ENCODE measurements at places on chromosomes 6 and 20. TPM values are rescaled to one million over a fixed set of nuclear protein-coding genes. Genes with fewer than 3 reads are reported as not detected.

Gene PDYN
- total RNA-seq: not detected

Gene COL19A1
- not detected for total RNA-seq

Gene CCR6
- 0.98 TPM for total RNA-seq

Gene C6orf132
- 117 TPM for total RNA-seq

Gene CENPW
- total RNA-seq: not detected

Gene RNF144B
- 38.5 TPM for total RNA-seq

Gene GSTA3
- 17.4 TPM for total RNA-seq

Gene CD2AP
- 31.5 TPM for total RNA-seq

Gene SAYSD1
- 12.1 TPM for total RNA-seq

DNA sequence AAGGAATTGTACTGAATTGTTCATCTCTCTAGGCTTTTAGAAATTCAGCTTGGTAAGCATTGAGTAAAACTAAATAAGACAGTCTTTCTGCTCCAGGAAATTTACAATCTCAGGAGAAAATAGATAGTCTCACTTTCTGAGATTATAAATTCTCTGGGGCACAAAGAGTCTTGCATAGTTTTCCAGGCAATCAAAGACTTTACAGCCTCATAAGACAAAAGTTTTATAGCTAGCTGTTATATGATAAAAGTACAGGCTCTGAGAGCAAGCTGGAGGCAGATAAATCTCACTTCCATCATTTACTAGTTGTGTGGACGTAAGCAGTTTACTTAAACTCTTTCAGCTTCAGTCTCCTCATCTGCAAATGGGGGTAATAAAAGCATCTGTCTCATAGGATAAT, 11.4 kb downstream of the FRK start:
- no peak for DNase-seq

- DNase-seq: no peak
Measured at GRCh38 chr6:140713495-140713894, 1339.0 kb upstream of the CITED2 start.

DNA sequence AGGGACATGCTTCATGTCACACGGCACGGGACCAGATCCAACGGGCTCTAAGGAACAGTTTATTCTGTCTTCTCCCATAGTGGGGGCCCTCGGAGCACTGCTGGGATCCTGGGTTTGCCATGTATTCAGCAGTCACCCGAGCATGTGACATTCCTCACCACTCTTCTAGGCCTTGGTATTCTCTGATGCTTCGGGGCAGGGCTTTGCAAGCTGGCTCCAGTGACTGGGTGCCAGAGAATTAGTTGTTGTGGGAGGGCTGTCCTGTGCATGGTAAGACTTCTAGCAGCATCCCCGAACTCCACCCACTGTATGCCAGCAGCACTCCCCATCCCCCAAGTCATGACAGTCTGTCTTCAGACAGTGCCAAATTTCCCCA, 5.4 kb downstream of the CCN5 start:
- no peak for DNase-seq

- no peak for DNase-seq
Measured at GRCh38 chr6:106145144-106145543, 59.0 kb downstream of the PRDM1 start.

- no peak for DNase-seq
Measured at GRCh38 chr20:35541118-35541782, 628 bp upstream of the ERGIC3 start.

GRCh38 chr6:11282875-11283274, 50.4 kb upstream of the NEDD9 start:
- DNase-seq: no peak

GRCh38 chr6:120779441-120779840, 554.8 kb downstream of the TBC1D32 start:
- DNase-seq: no peak

- no peak for DNase-seq
Measured at GRCh38 chr6:137191670-137192069, 18.2 kb upstream of the IL22RA2 start.

DNA sequence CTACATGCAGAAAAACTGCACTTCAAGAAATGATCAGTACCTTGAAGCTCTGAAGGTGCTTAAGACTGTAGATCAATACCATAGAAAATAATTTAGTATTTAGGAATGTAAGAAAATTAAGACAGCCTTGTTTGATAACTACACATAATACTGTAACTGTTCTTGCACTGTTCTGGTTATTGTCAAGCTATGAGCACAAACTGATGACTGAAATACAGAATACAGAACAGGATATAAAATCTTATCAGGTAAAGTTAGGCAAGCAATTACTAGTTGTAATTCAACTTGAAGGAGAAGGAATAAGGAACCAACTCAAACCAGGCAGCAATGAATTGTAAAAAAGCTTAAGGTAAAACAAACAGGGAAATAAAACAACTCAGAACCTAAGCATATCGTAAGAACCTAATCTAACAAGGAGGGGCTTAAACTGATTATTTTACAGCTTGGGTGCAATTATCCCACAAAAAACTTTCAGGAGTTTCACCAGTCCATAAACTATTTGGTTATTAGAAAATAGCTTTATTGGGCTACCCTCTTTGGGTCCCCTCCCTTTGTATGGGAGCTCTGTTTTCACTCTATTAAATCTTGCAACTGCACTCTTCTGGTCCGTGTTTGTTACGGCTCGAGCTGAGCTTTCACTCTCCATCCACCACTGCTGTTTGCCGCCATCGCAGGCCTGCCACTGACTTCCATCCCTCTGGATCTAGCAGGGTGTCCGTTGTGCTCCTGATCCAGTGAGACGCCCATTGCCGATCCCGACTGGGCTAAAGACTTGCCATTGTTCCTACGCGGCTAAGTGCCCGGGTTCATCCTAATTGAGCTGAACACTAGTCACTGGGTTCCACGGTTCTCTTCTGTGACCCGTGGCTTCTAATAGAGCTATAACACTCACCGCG, 97.7 kb downstream of the ATG5 start:
- DNase-seq: no peak

- DNase-seq: no peak
Measured at GRCh38 chr20:4946986-4947385, 54.3 kb downstream of the SLC23A2 start.

GRCh38 chr6:138774370-138774769, 801 bp downstream of the CCDC28A start:
- DNase-seq: no peak

- DNase-seq: no peak
Measured at GRCh38 chr6:22132656-22133055, 164.2 kb downstream of the PRL start.

DNA sequence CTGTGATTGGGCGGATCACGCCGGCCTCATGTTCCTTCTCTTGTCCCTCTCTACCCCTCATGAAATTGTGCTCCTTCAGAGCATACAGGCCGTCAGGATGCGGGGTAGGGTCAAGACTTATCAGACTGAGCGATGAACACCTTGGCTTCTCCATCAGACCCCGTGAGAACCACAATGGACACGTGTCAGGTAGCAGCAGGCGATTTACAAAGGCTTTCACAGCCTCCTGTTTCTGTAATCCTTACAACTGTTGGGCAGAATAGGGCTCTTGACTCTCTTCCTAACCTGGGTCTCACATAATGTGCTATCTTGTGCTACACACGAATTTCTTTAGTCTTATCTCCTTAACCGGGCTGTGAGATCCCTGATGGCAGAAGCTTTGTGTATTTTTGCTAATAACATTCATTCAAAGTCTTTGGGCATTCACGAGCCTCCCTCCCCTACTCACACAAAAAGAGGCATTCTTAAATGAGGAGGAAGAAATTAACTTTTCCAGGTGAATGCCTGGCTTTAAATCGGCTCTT, 122.9 kb upstream of the SLC22A23 start:
- no peak for DNase-seq

GRCh38 chr6:90131614-90132423, 164.8 kb downstream of the BACH2 start:
- DNase-seq: no peak

DNA sequence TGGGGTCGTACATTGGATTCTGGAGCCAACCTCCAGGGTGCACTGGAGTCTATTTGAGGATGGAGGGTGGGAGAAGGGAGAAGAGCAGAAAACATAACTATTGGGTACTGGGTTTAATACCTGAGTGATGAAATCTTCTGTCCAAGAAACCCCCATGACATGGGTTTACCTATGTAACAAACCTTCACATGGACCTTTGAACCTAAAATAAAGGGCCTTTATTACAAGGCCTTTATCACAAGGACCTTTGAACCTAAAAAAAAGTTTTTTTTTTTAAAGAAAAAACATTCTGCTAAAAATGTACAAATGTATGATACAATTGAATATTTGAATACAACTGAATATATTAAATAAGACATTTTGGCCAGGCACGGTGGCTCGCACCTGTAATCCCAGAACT, 38.1 kb upstream of the ZNF133 start:
- DNase-seq: no peak

GRCh38 chr6:9482030-9482738, 932.7 kb downstream of the TFAP2A start:
- no peak for DNase-seq

DNA sequence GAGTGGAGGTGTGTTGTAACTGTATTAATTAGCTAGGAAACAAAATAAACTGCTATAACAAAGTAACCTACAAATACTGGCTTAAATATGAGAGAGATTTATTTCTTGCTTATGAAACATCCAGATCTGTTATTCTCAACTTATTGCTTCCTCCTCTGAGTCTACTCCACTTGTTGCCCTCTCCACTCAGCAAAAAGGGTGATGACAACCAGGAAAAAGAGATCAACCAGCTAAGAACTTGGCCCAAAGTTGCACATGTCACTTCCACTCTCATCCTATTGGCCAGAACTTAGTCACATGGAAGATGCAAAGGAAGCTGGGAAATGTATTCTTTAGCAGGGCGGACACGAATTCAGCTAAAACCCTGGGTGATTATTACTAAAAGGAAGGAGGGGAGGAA, 5.2 kb upstream of the TP53RK start:
- no peak for DNase-seq

GRCh38 chr6:167819576-167819975, 7.1 kb upstream of the AFDN start:
- no peak for DNase-seq

- DNase-seq: no peak
Measured at GRCh38 chr6:111358454-111358853, 124.6 kb downstream of the REV3L start.

DNA sequence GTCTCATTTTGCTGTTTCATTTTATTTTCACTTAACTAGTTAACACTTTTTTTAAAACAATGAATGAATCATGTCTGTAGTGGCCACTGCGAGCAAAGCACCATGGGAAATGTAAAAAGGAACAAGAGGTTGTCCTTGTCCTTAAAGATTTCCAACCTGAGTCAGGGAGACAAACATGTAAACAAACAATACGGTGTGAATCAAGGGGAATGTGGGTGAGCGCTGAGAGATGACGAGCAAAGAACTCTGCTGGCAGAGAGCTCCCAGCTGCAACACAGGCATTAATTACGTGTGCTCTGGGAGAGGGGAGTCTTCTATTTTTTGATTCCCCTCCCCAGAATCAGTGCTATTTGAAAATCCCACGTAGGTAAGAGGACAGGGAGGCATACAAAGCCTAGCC, 84.3 kb downstream of the ATXN1 start:
- DNase-seq: no peak

GRCh38 chr6:7954477-7955200, 44.1 kb upstream of the TXNDC5 start:
- DNase-seq: no peak

DNA sequence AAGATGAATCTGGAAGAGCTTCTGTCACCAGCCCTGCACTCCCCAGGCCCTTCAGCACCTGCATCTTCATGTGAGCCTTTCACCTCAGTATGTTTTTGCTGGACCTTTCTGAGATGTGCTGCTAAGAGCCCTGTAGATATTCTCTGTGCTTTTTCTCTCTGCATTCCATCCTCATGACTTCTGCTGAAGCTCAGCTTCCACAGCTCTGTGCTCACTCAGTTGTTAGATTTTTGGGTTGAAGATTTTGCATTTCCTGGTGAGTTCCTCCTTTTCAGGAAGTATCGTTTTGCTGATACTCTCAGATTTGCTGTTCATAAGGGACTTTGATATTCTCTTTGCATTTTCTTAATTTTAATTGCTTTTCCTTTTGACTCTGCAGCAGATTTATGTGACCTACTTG, 18.3 kb downstream of the KIAA1586 start:
- no peak for DNase-seq

- no peak for DNase-seq
Measured at GRCh38 chr20:37808233-37809070, 94.5 kb upstream of the VSTM2L start.

All from suprapubic skin (tissue), 4 donors.